ENCODE measurements at places on chromosomes 2 and 18.
A peak's percentile ranks its signal among the peaks of the same experiment; 100 is the strongest.

GRCh38 chr18:13318731-13319501 lies 100.4 kb downstream of the LDLRAD4 start:
- H3K4me3 ChIP-seq: no peak overlapping the region
- peak; percentile 29 for DNase-seq
- H3K36me3 ChIP-seq: peaks cover 17% of the 10 kb centered on the region
- peak overlapping the region; percentile 75 for H3K27ac ChIP-seq

DNA sequence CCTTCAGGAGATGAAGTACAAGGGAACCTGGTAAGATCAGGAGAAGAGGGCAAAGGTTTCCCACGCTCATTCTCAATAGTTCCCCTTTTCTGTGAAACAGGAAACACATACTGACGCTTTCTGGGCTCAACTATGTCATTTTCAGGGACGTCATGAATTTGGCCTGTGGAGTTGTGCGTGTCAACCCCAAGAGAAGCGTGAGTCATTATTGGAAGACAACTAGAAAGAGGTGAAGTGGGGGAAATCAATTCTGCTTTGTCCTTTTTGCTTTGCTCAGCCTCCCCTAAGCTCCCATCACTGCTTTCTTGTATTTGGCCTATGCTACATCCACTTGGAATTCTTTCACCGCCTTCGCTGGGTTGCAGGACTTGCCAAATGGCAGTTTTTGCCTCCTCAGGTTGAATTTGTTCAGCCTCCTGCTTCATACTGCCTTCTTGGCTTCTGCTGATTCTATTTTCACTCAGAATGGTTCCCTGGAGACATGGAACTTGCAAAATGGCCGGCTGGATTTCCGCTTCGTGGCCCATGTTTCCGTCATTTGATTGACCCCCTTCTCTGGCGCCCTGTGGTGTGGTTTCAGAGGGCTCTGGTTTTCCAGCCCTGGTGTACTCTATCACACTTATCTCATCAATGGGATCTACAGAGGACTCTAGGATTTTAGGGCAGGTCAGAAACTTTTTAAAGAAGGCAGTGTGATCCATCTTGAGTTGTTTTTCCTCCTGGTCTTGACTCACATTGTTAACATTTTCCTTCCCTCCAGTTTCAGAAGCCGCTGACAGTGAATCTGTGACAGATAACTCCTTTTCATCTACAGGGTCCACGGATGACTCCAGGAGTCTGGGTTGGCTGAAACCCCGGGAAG lies 93.3 kb downstream of the ALPK2 start:
- no peaks in the 10 kb centered on the region for H3K27me3 ChIP-seq
- peaks cover 67% of the 10 kb centered on the region for H3K4me1 ChIP-seq
- H3K27ac ChIP-seq: peak overlapping the region; percentile 67
- no peaks in the 10 kb centered on the region for H3K36me3 ChIP-seq
- no peak for DNase-seq

- no peak overlapping the region for H3K4me3 ChIP-seq
- H3K36me3 ChIP-seq: peaks cover 35% of the 10 kb centered on the region
- H3K27me3 ChIP-seq: no peaks in the 10 kb centered on the region
- DNase-seq: no peak
- peaks cover 5% of the 10 kb centered on the region for H3K4me1 ChIP-seq
- H3K27ac ChIP-seq: no peak overlapping the region
Observed at GRCh38 chr2:218756599-218757377, 25.2 kb upstream of the CYP27A1 start.

GRCh38 chr2:175166216-175166824 lies 1.7 kb downstream of the ATF2 start:
- peak overlapping the region; percentile 14 for H3K27ac ChIP-seq
- peak overlapping the region; percentile 98 for H3K4me3 ChIP-seq
- H3K27me3 ChIP-seq: no peaks in the 10 kb centered on the region
- H3K4me1 ChIP-seq: peaks cover 58% of the 10 kb centered on the region

GRCh38 chr2:172448544-172449267 lies 21.3 kb downstream of the ITGA6 start:
- no peak for DNase-seq
- H3K4me3 ChIP-seq: no peak overlapping the region
- peaks cover 54% of the 10 kb centered on the region for H3K4me1 ChIP-seq
- no peaks in the 10 kb centered on the region for H3K36me3 ChIP-seq

DNA sequence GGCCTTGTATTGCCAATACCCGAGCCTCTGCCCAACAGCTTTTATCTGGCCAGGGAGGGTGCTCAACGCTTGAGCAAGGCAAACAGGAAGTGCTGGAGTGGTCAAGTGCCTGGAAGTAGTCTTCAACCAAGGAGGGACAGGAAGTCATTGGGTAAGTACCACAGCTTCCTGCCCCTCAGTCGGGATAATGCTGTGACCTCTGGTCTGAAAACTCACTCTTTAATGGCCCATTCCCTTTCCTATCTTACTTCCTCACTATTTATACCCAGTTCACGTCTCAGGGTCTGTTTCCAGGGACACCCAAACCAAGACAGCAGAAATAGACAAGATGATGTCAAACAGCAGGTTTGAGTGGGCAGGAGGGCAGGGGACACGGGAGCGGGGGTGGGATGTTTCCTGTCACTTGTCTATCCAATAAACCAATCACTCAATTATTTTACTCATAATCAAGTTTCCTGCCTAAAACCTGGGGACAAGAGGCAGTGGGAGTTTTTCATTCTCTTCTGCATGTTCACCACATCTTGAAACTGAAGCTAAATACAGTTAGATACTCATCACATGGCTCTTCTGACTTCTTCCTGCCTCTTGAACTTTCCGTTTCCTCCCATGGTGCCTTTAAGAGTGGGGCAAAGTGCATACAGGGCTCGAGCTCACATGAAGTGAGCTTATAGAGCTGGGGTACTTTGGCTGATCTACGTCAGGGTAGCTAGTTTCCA lies 68.9 kb upstream of the CAB39 start:
- H3K4me1 ChIP-seq: peaks cover 34% of the 10 kb centered on the region
- peak overlapping the region; percentile 96 for H3K27ac ChIP-seq
- peak overlapping the region; percentile 58 for H3K4me3 ChIP-seq
- H3K27me3 ChIP-seq: no peaks in the 10 kb centered on the region

GRCh38 chr2:226746196-226746800 lies 53.3 kb downstream of the IRS1 start:
- H3K27me3 ChIP-seq: no peaks in the 10 kb centered on the region
- no peak for DNase-seq
- H3K36me3 ChIP-seq: peaks cover 2% of the 10 kb centered on the region
- no peak overlapping the region for H3K4me3 ChIP-seq

DNA sequence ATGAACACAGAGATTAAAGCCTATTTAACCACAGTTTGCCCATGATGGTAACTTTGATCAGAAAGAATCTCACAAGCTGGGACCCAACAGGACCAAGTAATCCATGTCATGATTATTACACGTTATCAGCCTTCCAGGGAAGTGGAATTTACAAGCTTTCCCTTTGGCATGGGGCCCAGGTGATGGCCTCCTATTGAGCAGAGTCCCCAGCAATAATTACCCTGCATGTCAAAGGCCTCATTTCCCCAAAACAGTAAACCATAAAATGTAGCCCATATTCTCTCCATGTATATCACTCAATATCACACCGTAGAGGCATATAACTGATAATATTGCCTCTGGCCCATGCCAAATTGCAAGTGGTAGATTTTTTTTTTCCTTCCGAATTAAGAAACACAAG lies 38.9 kb downstream of the PRKRA start:
- H3K4me3 ChIP-seq: no peak overlapping the region
- H3K4me1 ChIP-seq: peaks cover 23% of the 10 kb centered on the region
- no peak overlapping the region for H3K27ac ChIP-seq
- no peaks in the 10 kb centered on the region for H3K27me3 ChIP-seq
- no peaks in the 10 kb centered on the region for H3K36me3 ChIP-seq

- H3K27ac ChIP-seq: no peak overlapping the region
- H3K27me3 ChIP-seq: no peaks in the 10 kb centered on the region
- H3K36me3 ChIP-seq: no peaks in the 10 kb centered on the region
- H3K4me3 ChIP-seq: no peak overlapping the region
Observed at GRCh38 chr2:100882645-100883613, 63.0 kb downstream of the NPAS2 start.

- H3K27ac ChIP-seq: no peak overlapping the region
- H3K4me3 ChIP-seq: no peak overlapping the region
- no peaks in the 10 kb centered on the region for H3K4me1 ChIP-seq
- H3K36me3 ChIP-seq: no peaks in the 10 kb centered on the region
Observed at GRCh38 chr18:49709347-49709690, 104.0 kb downstream of the ACAA2 start.

DNA sequence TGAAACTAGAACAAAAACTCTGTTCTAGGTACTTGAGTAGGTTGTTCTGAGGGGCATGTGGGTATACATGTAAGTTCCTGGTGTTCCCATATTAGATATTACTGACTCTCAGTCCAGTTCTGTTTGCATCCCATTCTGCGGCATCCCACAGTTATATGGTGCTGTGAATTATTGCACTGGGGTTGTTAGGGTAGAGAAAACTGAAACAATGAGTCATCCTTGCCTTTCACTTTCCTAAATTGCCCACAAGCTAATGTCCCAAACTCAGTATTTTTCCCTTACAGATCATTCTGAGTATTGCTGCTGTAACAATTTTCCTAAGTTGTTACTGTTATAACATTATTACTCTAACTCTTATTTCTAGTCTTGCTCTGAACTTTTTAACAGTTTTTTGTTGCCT lies 3.0 kb downstream of the WDR75 start:
- H3K27ac ChIP-seq: no peak overlapping the region
- peaks cover 43% of the 10 kb centered on the region for H3K36me3 ChIP-seq
- H3K4me3 ChIP-seq: no peak overlapping the region
- H3K27me3 ChIP-seq: no peaks in the 10 kb centered on the region
- H3K4me1 ChIP-seq: peaks cover 13% of the 10 kb centered on the region

Data from activated naive CD8-positive, alpha-beta T cell treated with anti-CD3 and anti-CD28 coated beads, Interleukin-2, amount 50 U/mL, for 24 hours (primary cell).